ENCODE measurements at places on chromosomes 2 and 18. TPM values are rescaled to one million over a fixed set of nuclear protein-coding genes. Genes with fewer than 3 reads are reported as not detected.

DNA sequence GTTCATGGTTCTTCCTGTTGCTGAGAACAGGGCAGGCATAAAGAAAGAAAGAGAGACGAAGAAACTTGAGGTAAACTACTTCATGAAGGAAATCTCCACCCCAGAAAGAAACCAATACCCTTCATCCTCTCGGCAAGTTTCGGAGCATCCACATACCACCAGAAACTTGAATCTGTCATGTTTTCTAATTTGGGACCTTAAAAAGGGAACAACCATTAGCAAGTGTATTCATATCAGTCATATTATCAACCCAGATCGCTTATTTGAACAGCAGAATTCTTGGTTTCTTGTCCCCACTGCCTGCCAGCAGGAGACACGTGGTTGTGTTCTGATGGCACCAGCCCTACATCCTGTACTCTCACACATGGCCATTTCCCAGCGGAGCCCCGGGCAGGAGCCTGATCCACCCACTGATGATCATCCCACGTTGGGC, 53.2 kb upstream of the FZD7 start:
- no peak for DNase-seq

DNA sequence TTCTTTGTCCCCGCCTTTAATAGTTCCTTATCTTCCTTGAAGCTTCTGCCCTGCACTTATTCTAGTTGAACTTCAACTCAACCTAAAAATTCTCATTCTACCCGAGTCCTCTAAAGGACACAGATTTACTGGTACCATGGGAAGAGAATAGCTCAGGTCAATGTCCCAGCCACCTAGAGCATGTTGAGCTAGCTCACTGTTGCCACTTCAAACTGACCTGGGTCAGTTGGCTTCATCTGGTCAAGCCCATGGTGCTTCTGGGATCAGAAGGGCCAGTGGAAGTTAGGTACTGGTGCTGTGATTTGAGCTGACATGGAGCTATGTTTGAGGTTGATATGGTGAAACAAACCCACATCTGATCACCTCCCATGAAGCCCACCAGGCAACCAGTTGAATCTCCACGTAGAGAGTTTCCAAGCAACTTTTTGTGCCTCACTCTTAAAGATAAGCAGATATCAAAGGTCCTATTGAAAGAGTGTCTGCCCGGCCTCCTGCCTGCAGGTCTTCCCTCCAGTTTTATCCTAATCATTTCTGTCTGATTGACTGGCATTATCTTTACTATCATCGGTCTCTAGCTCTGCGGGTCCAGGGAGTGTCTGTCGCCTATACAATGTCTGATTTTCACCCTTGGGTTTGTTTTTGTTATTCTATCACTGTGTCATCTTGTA, 17.2 kb downstream of the GREB1 start:
- DNase-seq, result no peak

LANCL1 gene
- 86.6 TPM for total RNA-seq

OTOS gene
- total RNA-seq, result not detected

SKOR2 gene
- total RNA-seq, result not detected

SLC16A14 gene
- total RNA-seq, result 28.4 TPM

- DNase-seq, result no peak
These were observed 116.2 kb downstream of the STPG4 start for GRCh38 chr2:47038656-47039488.

MGAT5 gene
- 23.0 TPM for total RNA-seq

- DNase-seq, result no peak
These were observed 255.5 kb upstream of the FN1 start for GRCh38 chr2:215691346-215691745.

TWIST2 gene
- 13.6 TPM for total RNA-seq

RGPD4 gene
- not detected for total RNA-seq

FMNL2 gene
- 80.5 TPM for total RNA-seq

- peak; percentile 34 for DNase-seq
These were observed 176.0 kb downstream of the SMAD2 start for GRCh38 chr18:47754311-47755101.

NPC1 gene
- 43.3 TPM for total RNA-seq

DNA sequence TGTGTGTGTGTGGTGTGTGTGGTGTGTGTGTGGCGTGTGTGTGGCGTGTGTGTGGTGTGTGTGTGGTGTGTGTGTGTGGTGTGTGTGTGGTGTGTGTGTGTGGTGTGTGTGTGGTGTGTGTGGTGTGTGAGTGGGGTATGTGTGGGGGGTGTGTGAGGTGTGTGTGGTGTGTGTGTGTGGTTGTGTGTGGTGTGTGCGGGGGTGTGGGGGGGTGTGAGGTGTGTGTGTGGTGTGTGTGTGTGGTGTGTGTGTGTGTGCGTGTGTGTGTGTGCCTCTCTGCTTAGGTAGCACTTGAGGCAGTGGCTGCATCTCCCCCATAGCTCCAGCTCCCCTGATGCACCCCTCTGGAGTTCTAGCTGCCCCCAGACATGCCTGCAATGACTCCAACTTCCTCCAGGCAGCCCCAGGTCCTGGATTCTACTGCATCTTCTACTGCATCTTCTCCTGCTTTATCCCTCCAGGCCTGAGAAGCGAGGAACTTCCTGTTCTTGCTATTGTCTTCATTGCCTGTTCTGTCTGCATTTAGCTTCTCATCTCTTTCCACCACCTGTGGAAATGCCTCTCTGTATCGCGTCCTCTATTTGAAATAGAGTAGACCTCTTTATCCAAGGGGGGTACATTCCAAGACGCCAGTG, 22.2 kb upstream of the MLPH start:
- DNase-seq, result no peak

GRCh38 chr2:134011936-134012586, 241.8 kb upstream of the MGAT5 start:
- no peak for DNase-seq

ATP5F1A gene
- total RNA-seq, result 369 TPM

DNA sequence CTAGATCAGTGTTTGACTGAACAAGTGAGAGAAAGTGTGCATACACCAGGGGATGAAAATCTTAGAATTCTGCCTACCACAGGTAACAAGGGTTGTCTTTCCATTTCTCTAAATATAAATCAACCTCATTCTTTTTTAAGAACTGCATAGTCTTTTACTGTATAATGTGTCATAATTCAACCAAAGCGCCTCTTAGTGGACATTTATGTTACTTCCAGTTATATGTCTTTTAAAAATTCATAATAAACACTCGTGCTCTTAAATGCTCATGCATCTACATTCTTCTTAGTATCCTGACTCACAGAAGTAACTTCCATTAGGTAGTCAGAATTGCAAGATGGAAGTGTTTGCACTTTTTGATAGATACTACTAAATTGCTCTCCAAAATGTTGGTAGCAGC, 76.2 kb downstream of the CHRNA1 start:
- DNase-seq, result peak; percentile 33

GRCh38 chr2:219482674-219483405, 15.9 kb upstream of the GMPPA start:
- DNase-seq, result no peak

LONRF2 gene
- total RNA-seq, result 3.2 TPM

GRCh38 chr2:51534166-51534565, 502.2 kb upstream of the NRXN1 start:
- no peak for DNase-seq

GRCh38 chr18:71020342-71021029, 731.6 kb downstream of the SOCS6 start:
- no peak for DNase-seq

CHRND gene
- 0.05 TPM for total RNA-seq

GRCh38 chr2:82814146-82814545, 1644.9 kb downstream of the SUCLG1 start:
- DNase-seq, result no peak

- DNase-seq, result no peak
These were observed 96.6 kb downstream of the RAPH1 start for GRCh38 chr2:203438528-203438927.

DNA sequence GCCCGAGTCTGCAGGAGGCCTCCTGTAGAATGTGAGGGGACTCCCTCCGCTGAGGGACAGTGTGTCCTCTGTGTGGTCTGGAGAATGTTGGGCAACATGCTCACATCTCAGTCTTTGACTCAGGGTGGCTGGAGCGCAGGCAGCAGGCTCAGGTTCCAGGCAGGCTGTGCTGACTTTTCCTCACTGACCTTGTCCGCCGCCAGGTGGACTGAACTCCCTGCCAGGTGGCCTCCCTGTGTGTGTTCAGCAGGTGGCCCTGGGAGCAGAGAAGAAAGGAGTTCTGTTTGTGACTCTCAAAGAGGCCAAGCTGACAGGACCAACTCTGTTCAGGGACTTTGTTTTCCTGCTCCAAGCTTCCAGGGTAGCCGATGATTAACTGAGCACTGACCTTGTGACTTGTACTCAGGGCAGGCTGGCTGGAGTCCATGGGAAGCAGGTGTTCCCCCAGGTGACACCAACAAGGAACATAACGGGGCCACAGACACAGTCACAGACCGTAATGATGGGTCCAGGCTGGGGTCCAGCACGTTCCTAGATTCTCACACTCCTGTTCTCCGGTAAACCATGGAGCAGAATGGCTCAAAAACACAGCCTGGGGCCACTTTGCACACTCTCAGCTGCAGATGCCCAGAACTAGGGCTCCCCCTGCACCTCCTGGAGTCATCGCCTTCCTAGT, 439.8 kb downstream of the RNF144A start:
- DNase-seq, result no peak

GRCh38 chr2:9790702-9791225, 52.5 kb upstream of the TAF1B start:
- DNase-seq, result no peak

GRCh38 chr2:153872311-153873051, 759 bp downstream of the GALNT13 start:
- DNase-seq, result no peak

- DNase-seq, result no peak
These were observed 49.7 kb downstream of the RASGRP3 start for GRCh38 chr2:33526132-33526531.

DCDC2C gene
- total RNA-seq, result not detected

GDF7 gene
- under 0.01 TPM for total RNA-seq

GRCh38 chr2:200258881-200259576, 47.5 kb upstream of the SPATS2L start:
- DNase-seq, result no peak

DNA sequence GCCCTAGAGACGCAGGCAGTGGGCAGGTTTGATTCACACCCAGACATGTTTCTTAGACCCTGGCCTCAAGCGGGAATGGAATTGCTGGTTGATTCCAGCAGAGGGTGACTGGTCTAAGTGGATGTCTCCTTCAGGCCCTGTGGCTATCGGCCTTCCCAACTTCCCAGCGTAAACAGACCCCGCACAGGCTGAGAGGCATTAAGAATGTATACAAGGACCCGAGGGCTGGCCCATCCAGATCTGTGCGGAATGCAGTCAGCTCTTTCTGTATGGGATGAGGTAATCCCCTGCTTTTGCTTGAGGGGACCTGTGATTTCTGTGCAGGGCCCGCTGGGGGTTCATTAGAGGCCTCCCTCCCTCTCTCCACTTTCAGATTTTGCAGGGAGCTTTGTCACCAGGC, 6.5 kb downstream of the ACKR3 start:
- no peak for DNase-seq

ALPP gene
- not detected for total RNA-seq

DNA sequence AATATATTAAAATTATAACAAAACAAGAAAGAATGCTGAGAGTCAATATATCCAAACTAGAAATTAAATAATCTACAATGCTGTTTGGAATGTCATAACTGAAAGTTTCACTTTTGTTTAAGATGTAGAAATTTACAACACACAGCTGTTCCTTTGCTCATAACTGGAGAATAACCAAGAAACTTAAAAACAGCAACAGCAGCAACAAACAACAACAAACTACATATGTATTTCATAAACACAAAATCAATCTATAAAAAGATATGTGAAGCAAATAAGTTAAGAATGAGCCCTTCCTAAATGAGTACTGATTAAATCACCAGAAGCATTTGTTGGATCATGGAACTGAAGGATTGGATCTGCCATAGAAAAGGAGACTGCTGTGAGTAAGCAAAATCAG, 456.5 kb upstream of the ZNF804A start:
- no peak for DNase-seq

- no peak for DNase-seq
These were observed 307.9 kb downstream of the CLIP4 start for GRCh38 chr2:29423061-29423666.

Data from NCI-H460 (cell line).